ENCODE measurements at places on chromosomes 2 and 18.

GRCh38 chr2:88027697-88028389 is 11.5 kb upstream of the RNU2-63P start:
- no peak for DNase-seq

DNA sequence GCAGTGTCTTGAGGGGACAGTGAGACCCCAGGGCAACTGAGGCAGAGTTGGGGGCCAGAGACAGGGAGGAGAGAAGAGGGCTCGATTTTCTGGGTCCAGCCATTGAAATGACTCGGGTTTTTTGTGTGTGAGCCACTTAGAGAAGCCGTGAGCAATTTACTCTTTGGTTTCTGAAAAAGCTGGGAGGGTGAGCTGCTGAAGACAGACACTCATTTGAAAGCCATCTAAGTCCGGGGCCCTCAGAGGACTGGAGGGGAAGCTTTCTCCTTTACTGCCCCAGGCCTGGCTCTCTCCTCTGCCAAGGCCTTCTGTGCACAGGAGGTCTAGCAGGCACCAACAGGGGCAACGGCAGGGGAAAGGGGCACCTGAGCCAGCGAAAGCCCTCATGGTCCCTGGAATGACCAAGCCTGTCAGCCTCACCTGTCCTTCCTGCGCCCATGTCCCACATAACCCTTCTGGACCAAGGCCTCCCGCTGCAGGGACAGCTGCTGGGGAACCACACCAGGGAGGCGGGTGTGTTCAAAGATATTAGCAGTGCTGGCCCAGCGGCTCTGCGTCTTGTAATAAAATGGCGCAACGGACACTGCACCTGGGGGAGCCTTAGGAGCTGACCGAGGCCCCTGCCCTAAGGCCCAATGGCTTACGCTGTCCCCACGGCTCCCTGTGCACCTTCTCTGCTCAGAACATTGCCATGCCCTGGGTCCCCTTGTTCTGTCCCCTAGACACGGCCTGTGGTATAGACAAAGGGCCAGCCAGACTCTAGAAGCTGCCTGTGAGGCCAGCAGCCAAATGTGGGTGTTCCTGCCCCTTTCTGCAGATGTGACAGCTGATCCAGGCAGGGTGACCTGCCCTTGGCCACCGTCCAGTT is 45.8 kb downstream of the HS6ST1 start:
- no peak for DNase-seq

- no peak for DNase-seq
Measured at GRCh38 chr2:114218383-114218782, 224.1 kb upstream of the DPP10 start.

DNA sequence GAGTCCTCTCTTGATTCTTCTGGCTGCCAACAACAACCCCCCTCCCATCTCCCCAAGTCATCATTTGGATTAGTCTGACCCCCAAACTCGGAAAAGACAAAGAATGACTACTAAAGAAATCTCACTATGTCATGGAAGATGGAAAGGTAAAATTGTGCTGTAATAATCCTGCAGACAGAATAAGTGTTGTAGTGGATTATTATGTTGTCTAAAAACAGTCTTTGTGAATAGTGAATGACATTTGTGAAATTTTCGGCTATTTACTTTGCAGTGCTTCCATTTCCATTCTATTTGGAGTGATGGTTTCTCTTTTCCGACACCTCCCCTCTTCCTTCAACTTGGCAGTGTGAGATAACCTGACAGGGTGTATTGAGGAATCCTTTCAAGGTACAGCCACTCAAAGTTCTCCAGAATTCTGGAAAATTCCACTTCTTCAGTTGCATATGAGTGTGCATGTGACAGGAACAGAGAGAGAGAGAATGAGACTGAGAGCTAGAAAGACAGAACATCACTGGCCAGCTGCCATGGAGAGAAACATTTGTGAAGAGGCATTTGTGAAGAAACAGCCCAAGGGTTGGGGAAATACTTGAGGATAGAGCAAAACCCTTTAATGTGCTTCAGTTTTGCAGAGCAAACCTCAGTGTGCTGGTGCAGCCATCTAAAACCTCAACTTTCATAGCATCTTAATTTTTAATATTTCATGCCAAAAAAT is 141.9 kb upstream of the DLX2 start:
- no peak for DNase-seq

- no peak for DNase-seq
Measured at GRCh38 chr2:195666113-195666712, 9.2 kb downstream of the SLC39A10 start.

DNA sequence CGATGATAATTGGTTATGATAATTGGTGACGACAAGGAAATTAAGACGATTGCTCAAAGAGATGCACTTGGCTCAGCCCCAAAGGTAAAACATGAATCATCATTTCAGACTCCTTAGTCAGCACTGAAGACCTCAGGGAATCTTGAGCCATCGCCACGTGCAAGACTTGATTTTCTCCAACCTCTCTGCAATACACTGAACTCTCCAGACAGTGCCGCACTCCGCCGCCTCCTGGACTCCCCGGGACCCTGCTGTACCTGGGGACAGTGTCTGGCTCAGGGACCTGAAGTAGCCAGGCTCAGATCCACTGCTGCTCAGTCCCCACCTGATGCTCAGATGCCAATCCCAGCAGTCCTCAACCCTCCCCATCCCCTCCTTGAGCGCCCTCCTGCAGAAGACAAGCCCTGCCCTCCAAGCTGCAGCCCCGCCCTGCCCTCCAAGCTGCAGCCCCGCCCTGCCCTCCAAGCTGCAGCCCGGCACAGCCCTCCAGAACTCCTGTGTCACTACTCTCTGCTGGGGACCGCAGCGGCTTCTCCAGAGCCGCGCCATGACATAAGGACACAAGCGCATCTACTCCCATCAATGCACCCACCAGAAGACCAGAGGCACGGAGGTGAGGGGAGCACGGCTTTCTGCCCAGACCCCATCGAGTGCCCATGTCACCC is 1.1 kb downstream of the TMEM18 start:
- DNase-seq = peak; percentile 95
